ENCODE measurements at places on chromosomes 16 and 17.

- no peak for DNase-seq
These were observed 39.9 kb upstream of the INTS2 start for GRCh38 chr17:61967729-61968128.

DNA sequence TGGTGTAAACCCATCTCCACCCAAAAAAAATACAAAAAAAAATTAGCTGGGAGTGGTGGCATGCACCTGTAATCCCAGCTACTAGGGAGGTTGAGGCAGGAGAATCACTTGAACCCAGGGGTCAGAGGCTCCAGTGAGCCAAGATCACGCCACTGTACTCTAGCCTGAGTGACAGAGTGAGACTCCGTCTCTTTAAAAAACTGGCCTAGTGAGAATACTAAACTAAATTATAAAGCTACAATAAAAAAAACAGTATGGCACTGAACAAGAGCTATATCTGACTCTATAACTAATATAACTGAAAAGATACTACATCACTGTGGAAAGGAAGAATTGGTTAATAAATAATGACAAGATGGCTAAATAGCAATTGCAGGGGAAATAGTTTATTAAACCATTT is 6.4 kb downstream of the SMURF2 start:
- no peak for DNase-seq

- DNase-seq = no peak
These were observed 306.8 kb upstream of the CCL2 start for GRCh38 chr17:33948309-33948708.

- DNase-seq = no peak
These were observed 36.1 kb upstream of the COX10 start for GRCh38 chr17:14033166-14033565.

GRCh38 chr16:88004391-88004790 is 53.2 kb downstream of the BANP start:
- no peak for DNase-seq

GRCh38 chr17:51164911-51165679 is 1.1 kb upstream of the NME2 start:
- DNase-seq = no peak

DNA sequence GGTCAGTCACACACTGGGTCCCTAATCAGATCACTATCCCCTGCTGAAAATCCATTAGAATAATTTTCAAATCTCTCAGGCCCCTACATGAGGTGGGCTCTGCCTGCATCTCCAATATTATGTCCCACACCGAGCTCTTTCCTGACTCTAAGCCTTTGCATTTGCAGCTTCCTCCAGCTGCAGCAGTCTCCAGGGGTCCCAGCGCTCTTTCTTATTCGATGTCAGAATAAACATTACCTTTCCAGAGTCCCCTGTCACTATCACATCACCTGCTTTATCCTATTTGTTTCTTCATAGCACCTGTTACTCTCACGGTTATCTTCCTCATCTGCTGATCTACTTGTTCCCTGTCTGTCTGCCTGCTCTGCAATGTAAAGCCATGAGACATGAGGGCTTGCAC is 57.3 kb upstream of the MON1B start:
- no peak for DNase-seq

GRCh38 chr17:7846765-7847661 is 7.9 kb upstream of the TMEM88 start:
- no peak for DNase-seq

DNA sequence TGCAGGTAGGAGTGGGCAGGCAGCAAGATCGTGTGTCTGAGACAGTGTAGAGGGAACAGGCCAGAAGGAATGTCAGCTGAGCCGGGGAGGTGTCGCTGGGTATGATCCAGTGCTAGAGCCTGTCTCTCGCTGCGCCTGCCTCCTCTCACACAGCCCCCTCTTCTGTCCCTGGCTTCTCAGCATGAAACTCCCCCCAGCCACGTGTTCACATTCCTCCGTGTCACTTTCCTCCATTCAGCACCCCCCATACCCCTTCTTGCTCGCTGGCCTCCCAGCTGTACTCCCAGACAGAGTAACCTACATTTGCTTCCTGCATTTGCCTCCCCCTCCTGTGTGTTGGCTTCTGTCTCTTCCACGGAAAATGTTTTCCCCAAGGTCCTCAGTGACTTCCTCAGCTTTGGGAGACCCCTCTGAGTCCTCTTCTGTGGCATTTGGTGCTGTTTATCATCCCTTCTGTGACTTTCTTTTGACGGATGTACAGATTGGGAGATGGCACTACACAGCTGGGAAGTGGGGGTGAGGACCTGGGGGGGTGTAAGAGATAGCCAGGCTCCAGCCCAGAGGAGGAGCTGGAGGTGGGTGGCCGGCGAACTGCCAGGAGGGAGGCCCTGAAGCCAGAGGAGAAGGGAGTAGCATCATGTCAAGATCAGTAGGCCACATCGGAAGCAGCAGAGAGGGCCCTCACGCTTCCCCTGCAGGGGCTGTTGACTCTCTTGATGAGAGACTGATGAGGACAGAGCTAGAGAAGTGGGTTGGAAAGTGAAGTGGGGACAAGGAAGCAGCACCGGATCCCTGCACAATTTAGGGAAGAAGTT is 19.2 kb downstream of the SGF29 start:
- DNase-seq = no peak

DNA sequence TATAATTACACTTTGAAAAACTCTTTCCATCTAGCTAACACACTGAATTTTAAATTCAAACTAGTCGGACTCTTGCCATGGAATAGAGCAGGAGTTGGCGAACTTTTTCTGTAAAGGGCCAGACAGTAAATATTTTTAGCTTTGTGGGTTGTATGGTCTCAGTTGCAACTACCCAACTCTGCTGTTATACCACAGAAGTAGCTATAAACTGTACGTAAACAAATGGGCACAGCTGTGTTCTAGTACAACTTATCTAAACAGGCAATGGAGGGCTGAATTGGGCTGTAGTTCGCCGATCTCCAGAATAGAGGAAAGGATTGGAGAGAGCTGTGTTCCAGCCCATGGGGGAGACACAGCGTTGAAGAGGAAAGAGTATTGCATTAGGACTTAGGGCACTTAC is 8.7 kb downstream of the CNTROB start:
- DNase-seq = no peak

DNA sequence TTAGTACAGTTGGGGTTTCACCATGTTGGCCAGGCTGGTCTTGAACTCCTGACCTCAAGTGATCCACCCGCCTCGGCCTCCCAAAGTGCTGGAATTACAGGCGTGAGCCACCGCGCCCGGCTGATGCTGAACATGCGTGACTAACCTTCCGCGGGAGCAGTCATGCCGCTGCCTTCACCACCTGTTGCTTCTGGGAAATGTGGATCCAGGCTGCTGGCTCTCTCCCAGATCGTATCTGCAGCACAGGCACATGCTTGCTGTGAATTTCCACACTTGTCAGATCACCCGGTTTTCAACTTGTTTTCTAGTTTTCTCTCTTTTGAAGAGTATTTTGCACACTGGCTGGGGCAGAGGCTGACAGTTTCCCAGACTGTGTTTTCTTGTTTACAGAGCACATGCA is 97.9 kb downstream of the ADCY9 start:
- DNase-seq = no peak

GRCh38 chr17:73987845-73988509 is 215.5 kb upstream of the RPL38 start:
- DNase-seq = no peak

DNA sequence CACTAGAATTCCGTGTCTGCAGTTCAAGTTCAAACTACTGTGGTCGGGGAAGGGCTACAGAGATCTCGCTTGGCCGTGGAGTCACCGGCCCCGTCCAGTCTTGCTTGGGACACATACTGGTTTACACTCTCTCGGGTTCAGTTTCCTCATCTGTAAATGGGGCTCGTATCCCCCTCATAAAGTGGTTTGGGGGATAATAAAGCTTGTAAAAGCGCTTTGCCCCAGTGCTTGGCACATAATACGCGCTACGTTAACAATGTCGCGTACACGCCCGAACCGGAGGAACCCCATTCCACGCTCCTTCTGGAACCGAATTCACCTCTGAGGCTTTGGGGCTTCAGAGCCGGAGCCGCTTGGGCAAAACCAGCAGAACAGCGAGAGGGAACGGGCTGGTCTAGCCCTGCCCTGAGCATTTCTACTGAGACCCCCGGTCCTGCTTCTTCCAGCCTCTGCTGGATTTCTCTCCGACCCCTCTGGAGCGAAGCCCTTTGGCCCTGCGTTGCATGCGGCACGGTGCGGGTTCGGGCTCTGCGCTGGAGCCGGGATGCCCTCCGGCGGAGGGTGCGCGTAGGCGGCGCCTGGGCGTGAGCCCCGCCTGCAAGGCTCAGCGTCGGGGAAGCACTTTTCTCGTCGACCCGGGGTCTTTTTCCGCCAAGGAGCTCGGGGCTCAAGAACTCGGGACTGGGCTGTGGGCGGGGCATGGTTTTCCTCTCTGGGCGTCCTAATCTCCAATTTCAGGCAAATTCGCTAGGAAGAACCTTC is 26.1 kb upstream of the HOXB13 start:
- DNase-seq = no peak

DNA sequence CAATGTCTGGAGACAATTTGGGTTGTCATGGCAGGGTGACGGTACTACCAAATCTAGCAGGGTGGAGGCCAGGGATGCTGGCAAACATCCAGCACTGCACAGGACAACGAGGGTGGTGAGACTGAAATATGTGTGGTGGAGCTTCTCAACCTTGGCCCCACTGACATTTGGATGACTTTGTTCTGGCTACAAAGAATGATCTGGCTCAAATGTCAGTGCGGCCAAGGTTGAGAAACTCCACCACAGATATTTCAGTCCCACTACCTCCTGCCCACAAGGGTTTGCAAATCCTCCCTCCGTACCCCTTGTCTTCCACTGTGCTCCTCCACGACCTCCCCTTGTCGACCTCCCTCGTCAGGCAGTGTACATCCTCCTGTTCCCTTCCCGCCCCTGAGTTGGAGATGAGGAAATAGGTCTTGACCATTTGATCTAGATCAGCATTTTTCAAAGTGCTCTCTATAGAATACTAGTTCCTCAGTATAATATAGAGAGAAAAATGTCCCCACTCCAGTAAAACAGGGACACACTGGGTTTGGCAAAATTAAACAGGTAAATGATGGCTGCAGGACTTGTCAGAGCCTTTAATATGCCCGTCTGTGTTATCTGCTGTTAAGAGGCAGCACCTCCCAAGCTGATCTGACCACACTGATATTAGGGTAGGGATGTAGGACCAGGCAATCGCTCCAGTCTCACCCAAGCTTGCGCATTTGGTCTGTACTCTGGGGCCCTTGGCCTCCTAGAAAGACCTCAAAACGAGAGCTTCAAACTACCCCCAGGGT is 6.8 kb downstream of the OSGIN1 start:
- no peak for DNase-seq

GRCh38 chr17:71821511-71821910 is 299.3 kb upstream of the SOX9 start:
- DNase-seq = no peak

DNA sequence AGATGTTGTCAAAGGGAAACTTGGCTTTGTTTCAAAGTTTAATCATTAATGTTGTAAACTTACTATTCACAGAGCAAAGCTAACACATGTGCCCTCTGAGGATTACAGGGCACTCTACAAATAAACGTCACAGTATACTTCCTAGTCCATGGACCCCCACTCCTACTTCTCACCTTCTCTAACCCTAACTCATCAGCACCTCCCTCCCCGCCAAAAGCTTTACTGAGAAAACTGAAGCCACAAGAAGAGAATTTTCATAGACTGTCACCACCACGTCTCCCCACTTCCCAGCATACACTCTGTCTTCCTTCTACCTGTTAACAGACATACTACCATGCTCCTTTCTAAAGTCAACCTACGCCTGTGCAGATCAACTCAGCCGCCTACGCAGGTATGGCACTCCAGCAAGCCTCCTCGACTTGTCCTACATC is 29.0 kb downstream of the HELZ start:
- DNase-seq = no peak

DNA sequence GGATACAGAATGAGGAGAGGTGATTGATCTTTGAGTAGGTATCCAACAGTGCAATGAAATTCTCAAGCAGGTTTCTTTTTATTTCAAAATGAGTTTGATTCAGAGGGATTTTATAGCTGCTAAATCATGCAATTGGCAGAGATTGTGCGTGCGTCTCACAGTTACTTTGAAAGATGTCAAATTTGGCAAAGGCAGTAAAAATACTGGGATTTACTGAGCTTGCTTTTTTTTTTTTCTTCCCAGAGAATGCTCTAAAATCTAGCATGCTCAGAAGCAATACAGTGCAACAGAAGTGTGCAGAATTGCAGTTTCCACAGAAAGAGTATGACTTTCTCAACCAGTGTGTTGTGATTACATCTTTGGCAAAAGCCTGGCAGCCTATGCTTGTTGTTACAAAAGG is 410.7 kb upstream of the GOT2 start:
- DNase-seq = no peak

DNA sequence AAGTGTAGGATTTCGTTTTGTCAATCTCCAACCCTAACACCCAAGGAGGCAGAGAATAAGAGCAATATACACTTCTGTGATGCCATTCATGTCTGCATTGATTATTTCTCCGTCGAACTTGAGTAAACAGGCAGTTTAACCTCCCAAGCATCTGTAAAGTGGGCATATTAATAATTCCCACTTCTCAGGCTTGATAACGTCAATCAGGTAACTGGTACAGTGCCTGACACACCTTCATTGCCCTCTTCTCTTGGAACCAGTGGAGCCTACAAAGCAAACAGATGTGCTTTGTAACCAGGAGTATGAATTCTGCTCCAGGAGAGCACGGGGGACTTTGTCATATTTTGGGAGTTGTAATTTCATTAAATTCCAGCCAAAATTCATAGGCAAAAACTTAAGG is 32.5 kb upstream of the PLCG2 start:
- DNase-seq = no peak

GRCh38 chr17:47663912-47664623 is 14.3 kb downstream of the KPNB1 start:
- no peak for DNase-seq

DNA sequence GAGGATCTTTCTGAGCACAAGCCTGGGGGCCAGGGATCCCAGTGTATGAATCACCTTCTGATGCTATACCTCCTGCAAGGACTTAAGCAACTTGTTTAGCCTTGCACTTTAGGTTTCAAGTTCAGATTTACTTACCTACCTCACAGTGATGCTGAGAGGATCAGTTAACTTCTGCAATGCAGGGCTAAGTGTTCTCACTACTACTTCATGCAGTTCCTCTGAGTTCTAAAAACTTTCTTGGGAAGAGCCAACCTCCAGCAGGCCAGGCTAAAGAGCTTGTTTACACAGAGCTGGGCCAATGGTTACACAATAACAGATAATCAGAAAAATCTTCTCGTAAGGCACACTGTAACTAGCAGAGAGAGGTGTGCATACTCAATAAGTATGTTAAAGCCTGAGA is 13.0 kb downstream of the VEZF1 start:
- DNase-seq = no peak

GRCh38 chr17:56269556-56270389 is 116.5 kb downstream of the ANKFN1 start:
- DNase-seq = no peak

DNA sequence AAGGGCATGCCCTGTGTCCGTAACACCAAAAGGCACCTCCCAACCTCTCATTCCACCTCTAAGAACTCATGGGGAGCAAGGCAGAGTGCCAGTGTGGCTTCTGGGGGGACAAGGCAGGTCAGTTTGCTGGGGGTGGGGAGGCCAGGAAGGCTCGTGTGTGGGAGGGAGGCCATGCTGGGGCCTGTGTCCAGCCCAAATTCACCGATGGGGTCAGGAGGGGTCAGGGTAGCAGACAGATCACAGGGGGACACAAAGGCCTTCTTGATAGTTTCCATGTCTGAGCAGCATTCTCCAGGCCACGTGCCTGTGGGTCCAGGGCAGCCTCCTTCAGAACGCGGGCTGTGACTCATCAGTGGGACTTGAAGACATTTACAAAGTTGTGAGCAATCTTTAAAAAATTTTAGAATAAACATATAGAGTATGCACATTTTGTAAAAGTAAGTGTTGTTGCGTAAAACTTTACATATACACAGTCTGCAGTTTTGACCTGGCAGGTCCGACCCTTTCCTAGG is 20.9 kb downstream of the SPACA3 start:
- DNase-seq = no peak

- no peak for DNase-seq
These were observed 1425.1 kb upstream of the CDH8 start for GRCh38 chr16:63461248-63461841.

Measured in stimulated activated CD8-positive, alpha-beta memory T cell treated with anti-CD3 and anti-CD28 coated beads, Interleukin-7, amount 100 ng/mL, for 48 hours (primary cell).